Ecto neural progenitor cell (in vitro differentiated cells): ENCODE measurements at places on chromosomes 7 and 10.

DNA sequence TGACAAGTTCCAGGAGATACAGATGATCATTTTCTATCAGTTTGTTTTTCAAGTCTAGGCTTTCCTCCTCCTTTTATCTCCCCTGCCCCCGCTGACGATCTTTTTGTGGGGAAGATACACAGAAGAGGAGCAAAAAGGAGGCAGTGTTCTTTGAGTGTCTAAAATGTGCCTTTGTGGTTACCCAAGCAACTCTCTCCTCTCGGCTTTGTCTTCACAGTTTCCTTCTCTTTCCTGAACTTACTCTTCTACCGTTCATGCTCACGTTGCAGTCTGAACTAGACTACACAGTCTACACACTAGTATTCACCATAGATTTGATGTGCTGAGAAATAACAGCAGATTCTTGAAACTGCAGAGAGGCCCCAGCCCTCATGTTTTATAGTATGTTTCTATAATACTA, 23.6 kb downstream of the CEP41 start:
- no peak for DNase-seq

DNA sequence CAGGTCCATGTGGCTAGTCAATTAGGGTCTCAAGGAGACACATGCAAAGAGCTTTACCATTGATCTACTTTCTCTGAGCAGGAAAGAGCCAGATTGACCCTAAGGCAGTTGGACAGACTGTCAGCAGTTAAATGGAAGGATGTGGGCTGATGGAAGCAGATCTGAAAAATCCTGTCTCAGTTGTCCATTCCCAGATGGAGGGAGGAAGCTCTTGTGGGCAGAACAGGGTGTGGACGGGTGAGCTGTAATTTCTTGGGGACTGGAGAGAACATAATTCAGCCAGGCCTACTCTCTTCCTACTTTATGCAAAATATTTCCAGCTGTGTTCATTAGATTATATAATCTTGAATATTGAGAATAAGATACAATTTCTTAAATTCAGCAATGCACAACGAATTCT, 163.6 kb downstream of the GNAT3 start:
- no peak for DNase-seq

DNA sequence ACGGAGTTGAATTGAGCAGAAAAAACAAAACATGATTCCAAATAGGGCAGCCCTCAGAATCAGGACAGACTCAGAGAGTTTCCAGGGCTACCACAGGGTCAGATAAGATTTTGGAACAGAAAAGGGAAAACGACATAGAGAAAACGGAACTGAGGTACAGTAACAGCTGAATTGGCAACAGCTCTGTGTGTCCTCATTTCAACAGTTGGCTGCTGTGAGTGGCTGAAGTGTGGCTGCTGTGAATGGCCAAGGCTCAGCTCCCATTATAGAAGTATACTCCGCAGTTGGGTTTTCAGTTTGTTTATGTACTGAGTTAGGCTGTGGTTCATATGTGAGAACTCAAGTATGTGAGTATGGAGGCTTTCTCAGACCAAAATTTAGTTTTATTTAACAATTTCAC, 32.0 kb downstream of the ANTXRL start:
- no peak for DNase-seq

DNA sequence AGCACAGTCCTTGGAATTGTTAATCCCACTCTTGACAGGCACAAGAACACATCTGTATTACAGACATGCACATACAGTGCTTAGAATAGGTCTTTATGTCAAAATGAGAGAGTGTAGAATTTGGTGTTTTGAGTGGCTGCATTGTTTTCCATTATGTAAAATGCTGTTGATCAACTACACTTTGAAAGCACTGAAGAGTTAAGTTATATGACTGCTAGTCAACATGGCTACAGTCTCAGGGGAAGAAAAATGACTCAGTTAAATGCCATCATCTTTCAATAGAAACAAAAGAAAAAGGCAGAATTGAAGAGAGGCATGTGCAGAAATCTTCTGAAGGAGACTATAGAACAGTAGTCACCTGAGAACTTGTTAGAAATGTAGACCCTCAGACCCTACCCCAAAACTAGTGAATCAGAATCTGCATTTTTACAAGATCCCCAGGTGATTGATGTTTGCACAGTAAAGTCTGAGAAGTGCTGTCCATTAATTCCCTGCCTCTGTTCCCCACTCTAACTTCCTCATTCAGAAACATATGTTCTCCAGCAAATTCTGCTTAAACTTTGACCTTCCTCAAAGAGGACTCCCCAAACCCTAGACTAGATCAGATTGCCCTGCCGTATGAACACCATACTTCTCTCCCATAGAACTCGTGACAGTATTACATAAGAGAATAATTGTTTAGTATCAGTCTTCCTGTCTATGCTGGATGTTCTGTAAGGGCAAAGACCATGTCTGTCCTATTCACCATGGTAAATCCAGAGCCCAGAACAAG, 16.0 kb downstream of the SND1 start:
- no peak for DNase-seq

GRCh38 chr10:117673230-117674010, 130.9 kb downstream of the EMX2 start:
- no peak for DNase-seq
